ENCODE measurements at places on chromosomes 2 and 18.

- DNase-seq = no peak
Observed at GRCh38 chr2:69704446-69704845, 37.5 kb upstream of the ANXA4 start.

DNA sequence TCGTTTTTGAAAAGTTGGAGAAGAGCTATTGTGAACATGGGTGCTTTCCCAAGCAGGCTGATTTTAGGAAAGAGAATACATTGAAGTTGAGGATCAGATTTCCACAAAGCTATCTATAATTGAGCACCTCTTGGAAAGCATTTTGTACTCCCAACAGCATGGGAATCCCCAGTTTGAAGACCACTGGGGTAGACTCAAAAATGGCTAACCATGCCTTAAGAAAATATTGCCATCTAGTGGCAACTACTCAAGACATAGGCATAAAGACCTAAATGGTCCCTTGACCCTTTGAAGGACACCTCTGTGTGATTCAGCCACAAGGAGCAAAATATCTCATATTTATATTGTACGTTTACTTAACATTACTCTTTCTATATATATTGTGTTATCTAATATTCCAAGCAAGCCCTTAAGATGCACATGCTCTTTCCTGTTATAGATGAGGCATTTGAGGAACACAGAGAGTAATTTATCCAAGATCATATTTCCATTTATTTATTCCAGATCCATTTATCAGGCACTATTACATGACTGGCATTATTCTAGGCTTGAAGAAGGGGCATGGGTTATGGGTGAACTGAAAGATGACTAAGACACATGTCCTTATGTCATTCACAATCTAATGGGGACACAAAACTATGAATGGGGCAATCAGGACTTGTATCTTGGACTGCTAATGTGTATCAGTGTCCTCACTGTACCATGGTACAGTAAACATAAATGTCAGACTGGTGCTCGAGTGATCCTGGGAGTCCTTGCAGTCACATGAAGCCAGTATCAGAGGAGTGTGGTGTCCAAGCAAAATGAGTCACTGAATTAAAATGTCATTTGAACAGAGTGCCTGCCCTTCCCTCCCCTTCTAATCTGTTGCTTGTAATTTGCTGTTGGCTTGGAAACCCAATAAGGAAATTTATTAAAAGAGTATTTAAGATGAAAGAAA lies 121.0 kb upstream of the XPO1 start:
- DNase-seq = peak; percentile 17

DNA sequence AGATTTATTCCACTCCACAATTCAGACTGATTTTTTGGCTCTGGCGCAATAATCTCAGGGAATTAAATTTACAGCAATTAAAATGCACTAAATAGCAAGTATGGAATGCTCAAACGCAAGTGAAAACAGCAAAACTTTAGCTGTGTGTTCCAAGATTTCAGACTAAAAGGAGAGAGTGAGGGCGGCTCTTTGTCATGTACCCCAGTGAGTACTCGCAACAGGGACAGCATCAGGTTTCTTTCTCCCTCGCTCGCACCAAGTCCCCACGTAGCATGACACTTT lies 1.1 kb downstream of the ROCK2 start:
- DNase-seq = no peak

GRCh38 chr2:241092677-241093076 lies 9.4 kb downstream of the MTERF4 start:
- no peak for DNase-seq

GRCh38 chr18:63271881-63272299 lies 47.7 kb downstream of the BCL2 start:
- no peak for DNase-seq

GRCh38 chr2:195810340-195811098 lies 153.5 kb downstream of the SLC39A10 start:
- no peak for DNase-seq

DNA sequence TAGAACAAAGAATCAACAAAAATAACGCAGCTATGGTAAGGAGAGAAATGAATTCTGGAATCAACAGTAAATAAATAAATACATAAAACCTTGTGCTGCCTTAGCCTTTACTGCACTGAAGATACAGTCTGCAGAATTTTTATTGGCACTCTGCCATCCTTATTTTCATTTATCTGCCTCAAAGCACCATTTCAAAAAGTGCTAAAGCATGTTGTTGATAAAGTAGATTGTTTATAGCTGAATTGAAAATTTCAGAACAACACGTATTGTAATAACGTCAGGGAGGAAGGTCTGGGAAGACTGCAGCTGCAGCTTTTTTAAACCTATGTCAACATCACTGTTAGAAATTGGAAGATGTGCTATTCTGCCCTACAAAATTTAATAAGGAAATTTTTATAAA lies 787.2 kb downstream of the PLCL1 start:
- DNase-seq = no peak

- no peak for DNase-seq
Observed at GRCh38 chr2:177942731-177943130, 129.8 kb downstream of the PDE11A start.

- no peak for DNase-seq
Observed at GRCh38 chr2:234825616-234826015, 126.2 kb upstream of the SH3BP4 start.

GRCh38 chr2:19556648-19557047 lies 198.2 kb upstream of the OSR1 start:
- no peak for DNase-seq

- no peak for DNase-seq
Observed at GRCh38 chr2:126317790-126318431, 338.0 kb upstream of the GYPC start.

GRCh38 chr2:31204783-31205182 lies 12.5 kb downstream of the CAPN14 start:
- no peak for DNase-seq

GRCh38 chr2:100909534-100910081 lies 89.7 kb downstream of the NPAS2 start:
- no peak for DNase-seq

DNA sequence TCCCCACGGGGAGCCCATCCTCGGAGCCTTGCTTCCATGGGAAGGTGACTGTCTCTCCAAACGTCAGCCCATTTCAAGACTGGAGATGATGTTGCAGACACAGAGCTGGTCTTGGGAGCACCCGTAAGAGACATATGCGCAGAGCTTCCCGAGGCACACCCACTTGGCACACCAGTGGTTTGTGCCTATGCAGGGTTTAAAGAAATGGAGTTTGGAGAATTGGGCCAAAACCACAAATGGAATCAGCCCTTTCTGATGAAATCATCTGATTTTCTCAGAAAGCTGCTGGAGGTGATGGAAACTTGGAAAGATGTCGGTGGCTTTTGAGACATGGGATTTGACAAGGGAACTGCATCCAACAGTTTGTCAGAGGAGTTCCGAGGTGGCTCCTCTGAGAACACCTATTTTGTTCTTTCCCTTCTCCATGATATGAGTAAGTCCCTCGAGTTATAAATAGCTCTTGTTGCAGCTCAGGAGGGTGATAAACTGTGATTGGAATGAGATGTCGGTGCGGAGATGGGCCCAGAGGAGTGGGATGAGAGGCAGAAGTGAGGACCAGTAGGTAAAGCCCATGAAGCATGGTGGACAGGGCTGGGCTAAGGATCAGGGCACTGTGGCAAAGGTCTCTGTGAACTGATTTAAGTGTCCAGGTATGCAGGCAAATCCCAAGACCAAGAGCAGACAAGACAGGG lies 225.7 kb downstream of the ACKR3 start:
- DNase-seq = no peak

DNA sequence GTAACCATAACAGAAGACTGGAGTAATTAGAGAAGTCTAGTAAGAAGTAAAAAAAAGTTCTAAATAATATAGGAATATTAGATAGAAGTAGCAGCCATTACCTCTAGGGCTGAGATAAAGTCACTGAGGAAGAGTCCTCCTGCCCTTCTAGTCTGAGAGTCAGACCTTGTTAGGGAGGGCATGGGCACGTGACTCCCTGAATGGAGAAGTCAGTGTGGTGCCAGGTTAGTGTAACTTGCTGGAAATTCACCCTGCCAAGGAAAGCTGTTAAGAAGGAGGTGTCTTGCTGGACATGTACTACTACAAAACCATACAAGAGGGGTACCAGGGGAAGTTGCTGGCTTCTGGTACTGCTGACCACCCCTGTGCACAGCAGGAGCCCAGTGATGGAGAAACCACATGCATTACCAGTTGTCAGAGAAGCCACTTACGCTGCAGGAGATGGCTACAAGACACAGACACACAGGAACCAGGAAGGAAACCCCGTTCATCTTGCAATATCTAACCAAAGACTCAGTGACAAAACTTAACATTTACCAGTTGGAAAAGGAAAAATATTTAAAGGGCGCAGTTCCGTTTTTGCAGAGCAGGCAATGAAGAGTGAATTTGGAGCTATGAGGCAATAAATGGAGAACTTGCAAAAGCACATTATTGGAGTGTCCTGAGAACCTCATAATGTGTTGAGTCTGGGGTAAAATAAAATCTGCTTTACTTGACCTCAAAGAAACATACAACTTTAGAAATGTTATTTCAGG lies 77.2 kb upstream of the TLK1 start:
- no peak for DNase-seq

GRCh38 chr2:218852911-218853667 lies 6.5 kb upstream of the WNT6 start:
- no peak for DNase-seq

DNA sequence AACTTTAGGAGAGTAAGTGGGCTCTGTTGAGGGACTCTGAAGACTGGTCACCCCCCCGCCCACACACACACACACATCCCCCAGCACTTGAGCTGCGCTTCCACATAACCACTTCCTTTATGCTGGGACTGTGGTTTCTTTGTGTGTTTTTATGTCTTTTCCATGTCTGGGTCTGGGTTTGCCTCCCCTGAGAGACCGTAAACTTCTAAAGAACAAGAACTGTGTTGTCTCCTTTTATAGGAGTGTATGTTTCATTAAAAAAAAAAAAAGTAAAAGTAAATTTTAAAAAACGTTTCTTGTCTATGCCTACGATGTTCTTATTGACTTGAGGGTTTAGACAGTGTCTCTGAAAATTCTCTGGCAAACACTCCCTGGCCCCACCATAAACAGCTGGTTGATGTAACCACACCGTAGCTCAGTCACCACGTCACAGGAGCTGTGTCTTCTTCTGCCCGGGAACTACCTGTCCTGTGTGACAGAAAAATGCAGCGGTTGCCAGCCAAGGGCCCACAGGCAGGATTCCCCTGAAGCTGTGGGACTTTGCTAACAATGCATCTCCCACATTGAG lies 68.0 kb downstream of the KLHL29 start:
- DNase-seq = peak; percentile 52

GRCh38 chr2:79369127-79369526 lies 143.7 kb upstream of the CTNNA2 start:
- DNase-seq = no peak

DNA sequence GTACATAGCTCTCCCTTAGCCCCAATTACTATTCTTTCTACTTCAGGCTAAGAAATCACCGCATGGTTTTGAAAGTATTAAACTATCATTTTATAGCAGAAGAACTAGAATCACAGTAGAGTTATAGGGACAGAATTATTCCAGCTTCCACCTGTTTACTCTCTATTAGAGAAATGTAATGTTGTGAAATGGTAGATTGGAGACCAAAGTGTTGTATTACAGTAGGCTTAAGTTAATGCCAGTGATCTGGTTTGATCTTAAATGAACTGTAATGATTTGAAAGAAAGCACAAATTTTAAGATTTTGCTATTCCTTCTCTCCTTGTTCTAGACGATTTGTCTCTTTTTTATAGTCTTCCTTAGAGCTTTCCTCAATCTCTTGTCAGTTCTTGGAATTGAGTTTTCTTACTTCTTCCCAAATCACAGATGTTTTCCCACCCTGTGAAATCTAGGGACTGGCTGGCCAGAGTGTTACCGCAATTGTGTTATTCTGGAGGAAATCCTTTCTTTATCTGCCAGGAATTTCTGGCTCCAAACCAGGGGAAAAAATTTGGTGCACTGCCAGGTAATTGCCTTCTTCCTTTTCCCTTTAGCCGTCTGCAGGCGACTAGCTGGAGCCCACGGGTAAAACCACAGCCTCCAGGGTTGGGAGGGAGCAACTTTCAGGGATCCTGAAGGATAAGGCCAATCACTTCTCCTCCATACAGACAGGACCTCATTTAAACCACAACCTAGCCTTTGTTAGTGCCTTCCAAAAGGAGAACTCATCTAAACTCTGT lies 51.7 kb downstream of the NOP58 start:
- no peak for DNase-seq

- no peak for DNase-seq
Observed at GRCh38 chr18:31609886-31610285, 18.2 kb downstream of the TTR start.

DNA sequence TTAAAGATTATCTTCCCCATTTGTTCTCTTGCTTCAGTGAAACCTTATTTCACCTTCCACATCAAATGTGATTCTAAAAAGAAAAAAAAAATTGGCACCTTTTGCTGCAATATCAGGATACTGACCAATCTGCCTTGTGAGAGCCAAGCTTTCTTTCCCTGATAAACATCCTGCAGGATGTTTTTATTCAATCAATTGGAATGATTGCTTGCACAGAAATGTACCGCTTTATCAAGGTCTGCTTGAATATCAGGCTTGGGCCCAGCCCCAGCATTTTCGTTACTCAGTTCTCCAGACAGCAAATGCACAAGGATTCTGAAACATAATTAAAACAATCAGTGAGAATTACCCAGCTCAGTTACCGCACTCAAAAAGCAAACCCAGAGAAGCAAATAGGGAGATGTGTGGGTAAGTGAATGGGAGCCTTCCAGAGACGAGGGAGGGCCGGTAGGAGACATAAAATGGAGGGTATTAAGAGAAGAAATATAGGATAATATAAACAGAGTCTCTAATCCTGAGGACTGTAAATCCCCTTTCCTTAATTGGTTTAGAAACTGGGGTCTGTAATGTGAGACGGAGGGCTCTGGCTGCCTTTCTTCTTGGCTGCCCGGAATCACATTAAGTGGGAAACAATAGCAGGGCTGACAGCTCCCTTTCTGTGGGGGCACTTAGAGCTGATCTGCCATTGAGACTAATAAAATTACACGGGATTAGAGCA lies 291.8 kb downstream of the ICOS start:
- DNase-seq = no peak

DNA sequence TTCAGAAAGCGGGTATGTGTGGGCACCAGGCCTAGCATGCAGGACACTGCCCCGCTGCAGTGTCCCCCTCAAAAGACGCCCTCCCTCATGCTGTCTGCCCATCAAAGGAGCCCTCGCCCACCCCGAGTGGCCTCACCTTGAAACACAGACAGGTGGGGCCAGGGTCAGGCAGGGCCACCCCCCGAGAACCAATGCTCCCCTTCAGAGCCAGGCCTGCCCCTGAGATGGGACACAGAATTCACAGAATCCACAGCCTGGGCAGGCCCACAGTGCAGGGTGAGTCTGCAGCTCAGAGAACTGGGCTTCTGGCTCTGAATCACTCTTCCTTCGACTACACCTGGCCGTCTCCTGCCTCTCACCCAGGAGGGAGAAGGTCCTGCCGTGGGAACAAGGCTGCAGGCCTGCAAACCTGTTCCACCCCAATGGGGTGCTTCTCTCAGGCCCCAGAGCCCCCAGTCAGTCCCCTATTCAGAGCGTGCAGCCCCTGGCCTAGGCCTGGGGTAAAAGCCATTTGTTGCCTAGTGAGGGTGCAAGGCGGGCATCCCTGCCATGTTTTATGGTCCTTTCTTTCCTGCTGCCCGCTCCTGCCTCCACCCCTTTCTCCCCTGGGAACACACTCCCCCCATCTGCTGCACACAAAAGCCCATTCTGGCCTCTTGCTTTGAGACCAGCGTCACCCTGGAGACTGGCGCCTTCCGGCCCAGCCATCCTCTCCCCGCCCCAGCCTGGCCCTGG lies 11.3 kb upstream of the ARHGEF4 start:
- DNase-seq = no peak

GRCh38 chr2:62393293-62393692 lies 112.7 kb downstream of the TMEM17 start:
- DNase-seq = no peak
